ENCODE measurements at places on chromosomes 2 and 18. TPM values are rescaled to one million over a fixed set of nuclear protein-coding genes. Genes with fewer than 3 reads are reported as not detected.

DNA sequence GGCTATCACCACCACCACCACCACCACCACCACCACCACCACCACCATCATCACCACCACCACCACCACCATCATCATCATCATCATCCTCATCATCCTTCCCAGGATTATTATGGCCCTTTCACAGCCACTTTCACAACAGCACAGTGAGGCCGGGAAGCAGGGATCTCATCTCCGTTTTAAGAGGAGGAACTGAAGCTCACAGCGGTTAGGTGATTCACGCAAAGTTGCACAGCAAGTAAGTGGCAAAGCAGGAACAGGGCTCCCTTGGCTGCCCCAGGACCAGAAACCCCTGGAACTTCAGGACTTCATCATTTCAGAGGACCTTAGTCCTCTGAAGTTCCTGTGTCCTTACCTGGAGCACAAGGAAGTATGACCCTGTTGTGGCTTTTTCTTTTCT is 26.8 kb downstream of the MRPL35 start:
- no peak for DNase-seq

Gene GALNT5
- not detected for total RNA-seq

GRCh38 chr18:33014060-33014796 is 241.4 kb upstream of the KLHL14 start:
- no peak for DNase-seq

Gene IL36RN
- total RNA-seq = not detected

Gene CPO
- total RNA-seq = not detected

Gene ANKRD30B
- total RNA-seq = not detected

DNA sequence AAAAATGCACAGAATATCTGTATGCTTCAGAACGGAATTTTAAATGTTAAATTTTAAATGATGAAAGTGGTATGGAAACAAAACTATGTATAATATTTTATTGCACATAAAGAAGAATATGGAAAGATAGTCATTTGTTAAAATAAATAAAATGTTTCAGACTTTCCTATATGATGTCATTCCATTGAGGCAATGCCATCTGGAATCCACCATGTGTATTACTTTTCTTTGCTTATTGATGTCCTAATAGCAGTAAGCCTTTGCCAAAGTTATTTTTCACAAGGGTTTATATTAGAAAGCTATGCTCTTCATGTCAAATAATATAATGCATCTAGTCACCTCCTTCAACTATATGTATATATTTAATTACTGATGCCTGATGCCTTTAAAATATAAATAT is 601.6 kb upstream of the PKDCC start:
- DNase-seq = no peak

DNA sequence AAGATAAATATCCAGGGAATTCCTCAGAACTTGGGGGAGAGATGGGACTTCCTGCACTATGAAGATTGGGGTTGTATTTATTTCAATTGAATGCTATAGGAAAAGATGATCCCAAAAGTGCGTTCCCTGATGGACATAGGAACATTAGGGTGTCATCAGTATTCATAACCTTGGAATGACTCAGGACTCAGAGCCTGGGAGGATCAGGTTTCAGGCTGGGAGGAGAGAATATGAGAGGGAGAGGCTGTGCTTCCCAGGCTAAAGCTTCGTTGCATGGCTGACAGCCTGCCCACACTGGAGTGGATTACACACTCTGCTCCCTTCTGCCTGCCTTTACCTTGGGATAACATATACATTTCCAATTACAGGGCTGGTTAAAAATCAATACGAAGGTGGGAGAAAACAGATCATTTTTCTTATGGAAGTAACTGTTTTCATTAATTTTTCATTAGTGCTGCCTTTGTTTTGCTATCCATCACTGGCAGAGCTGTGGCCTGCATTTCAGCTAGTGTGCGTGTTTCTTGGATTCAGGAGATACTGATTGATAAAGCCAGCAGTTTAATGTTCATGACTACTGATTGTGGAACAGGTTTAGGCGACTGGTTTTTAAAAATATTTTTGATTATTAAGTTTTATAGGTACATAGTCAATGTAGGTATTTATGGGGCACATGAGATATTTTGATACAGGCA is 118.7 kb downstream of the KCTD1 start:
- no peak for DNase-seq

- no peak for DNase-seq
Observed at GRCh38 chr18:80044072-80044471, 9.8 kb downstream of the RBFA start.

GRCh38 chr2:30736461-30737325 is 70.6 kb downstream of the CAPN13 start:
- no peak for DNase-seq

Gene ABCG5
- not detected for total RNA-seq

GRCh38 chr2:203869223-203870042 is 1.9 kb downstream of the CTLA4 start:
- DNase-seq = peak; percentile 71

GRCh38 chr2:212991120-212991519 is 160.3 kb downstream of the IKZF2 start:
- no peak for DNase-seq

Gene PLGLB2
- total RNA-seq = not detected

- DNase-seq = no peak
Observed at GRCh38 chr18:29838556-29838955, 1204.0 kb downstream of the DSC3 start.

DNA sequence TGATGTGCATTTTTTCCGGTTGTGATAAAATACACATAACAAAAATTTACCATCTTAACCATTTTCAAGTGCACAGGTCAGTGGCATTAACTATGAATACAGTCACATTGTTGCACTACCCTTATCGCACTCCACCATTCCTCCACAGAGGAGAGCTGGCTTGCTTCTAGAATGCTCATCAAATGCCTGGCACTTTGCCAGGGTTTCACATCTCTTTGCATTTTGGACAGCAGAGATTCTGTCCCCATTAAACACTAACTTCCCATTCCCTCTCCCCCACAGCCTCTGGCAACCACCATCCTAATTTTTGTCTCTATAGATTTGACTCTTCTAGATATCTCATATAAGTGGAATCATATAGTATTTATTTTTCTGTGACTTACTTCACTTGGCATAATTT is 165.0 kb downstream of the ASB1 start:
- DNase-seq = no peak

DNA sequence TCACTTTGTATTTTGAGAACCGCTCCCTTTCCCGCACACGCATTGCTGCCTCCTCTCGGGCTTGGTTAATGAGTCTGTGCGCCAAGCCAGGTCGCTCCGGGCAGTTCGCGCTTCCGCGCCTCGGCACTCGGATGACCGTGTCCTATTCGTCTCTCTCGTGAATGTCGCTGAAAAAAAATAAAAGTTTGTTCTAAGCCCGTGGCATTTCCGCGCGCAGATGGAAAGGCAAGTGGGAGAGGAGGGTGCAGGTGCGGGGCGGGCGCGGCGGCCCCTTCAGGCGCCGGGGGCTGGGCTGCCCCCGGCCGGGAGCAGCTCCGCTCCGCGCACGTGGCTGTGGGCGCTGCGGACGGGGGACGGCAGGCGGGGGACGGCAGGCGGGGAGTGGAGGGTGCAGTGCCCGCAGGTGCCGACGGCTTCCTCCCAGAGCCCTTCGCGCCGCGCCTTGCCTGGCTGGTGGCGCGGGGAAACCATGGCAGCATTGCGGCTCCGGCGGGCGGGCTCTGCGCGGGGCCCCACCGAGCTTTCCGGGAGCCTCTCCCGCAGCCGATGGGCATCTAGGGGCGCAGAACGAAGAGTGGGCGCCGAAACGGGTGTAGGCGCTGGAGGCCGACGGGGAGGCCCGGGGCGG is 159.6 kb upstream of the SIX2 start:
- DNase-seq = no peak

- no peak for DNase-seq
Observed at GRCh38 chr2:205814039-205814364, 131.7 kb downstream of the NRP2 start.

- DNase-seq = no peak
Observed at GRCh38 chr2:97751752-97752151, 38.4 kb downstream of the ZAP70 start.
